ENCODE measurements at places on chromosomes 12 and 14. TPM values are rescaled to one million over a fixed set of nuclear protein-coding genes. Genes with fewer than 3 reads are reported as not detected.

The MAP1LC3B2 gene
- total RNA-seq = 1.2 TPM

The KCNK13 gene
- total RNA-seq = not detected

The CLECL1 gene
- 7.4 TPM for total RNA-seq

The KLHDC1 gene
- total RNA-seq = 1.4 TPM

The OTOGL gene
- not detected for total RNA-seq

The KRT84 gene
- not detected for total RNA-seq

The MANSC1 gene
- 1.9 TPM for total RNA-seq

The TAS2R46 gene
- total RNA-seq = 0.55 TPM

DNA sequence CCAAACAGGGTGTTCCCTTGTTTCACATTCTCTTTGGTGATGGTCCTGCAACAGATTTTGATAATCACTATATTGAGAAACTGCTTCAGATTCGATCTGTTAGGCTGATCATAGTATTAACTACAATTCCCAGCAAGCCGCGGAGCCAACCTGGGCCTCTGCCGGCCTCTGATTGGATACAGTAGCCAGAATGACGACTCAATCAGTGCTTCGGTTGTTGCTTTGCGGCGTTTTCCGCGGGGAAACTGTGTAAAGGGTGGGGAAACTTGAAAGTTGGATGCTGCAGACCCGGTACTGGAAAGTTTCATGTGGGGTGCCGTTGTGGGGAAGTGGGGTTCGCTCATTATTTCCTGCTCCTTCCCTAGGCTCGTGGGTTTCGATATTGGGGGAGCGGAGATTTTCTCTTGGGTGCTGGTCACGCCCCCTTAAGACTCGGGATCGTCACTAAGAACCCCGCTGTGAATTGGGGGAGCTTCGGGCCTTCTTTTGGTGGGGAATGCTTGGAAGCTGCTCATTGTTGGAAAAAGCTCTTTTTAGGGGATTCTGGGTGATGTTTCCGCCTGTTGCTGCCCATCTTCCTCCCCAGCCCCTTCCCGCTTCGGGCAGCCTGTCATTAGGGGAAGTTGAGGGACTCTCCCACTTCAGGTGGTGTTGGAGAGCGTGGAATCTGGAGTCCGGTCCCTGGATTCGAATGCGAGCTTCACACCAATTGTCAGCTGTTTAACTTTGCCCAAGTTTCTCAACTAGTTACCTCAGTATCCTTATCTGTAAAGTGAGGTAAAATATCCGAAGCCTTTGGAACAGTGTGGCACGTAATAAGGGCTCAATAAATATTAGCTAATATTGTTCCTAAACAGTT, at the start of gene RAD51B:
TSS of gene RAD51B (plus strand) at position 217 of the 859 bp plus-strand sequence.
- DNase-seq = peak; percentile 92

DNA sequence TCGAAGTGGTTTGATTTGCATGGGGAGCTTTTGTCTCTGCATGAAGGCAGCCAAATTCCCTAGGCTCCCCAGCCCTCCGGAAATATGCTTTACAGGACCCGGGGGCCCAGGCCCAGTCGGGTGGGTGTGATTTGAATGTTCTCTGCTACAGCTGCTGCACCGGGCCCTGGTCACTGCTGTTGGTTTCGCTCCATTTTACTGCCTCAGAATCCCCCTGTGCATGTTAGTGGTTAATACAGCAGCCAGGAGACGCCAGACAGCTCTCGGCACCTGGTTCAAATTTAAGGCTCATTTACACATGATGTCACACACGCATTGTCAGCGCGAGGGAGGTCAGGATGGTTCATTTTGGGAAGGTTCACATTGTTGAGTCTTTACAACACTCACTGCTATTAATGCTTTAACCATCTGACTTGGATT, 99.6 kb downstream of the SLC38A6 start:
- no peak for DNase-seq

DNA sequence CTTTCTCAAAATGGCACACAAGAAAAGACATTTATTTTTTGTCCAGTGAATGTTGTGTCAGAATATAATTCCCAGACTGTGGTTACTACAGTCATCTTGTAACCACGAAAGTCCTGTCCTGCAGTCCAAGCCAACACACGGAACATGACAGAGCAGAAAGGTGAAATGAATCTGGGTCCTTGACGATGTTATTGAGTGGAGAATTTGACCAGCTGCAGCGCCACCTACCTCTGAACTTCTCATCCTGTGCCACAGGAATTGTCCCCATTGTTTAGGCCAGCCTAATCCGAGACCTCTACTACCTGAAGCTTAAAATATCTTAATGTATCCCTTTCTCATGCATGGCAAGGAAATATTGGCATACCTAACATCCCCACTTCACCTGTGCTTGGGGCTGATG, 64.1 kb upstream of the OTX2 start:
- peak; percentile 9 for DNase-seq

- DNase-seq = no peak
Measured at GRCh38 chr14:71714225-71714624, 218.0 kb upstream of the RGS6 start.

GRCh38 chr14:78405079-78405856, 235.1 kb downstream of the NRXN3 start:
- no peak for DNase-seq

DNA sequence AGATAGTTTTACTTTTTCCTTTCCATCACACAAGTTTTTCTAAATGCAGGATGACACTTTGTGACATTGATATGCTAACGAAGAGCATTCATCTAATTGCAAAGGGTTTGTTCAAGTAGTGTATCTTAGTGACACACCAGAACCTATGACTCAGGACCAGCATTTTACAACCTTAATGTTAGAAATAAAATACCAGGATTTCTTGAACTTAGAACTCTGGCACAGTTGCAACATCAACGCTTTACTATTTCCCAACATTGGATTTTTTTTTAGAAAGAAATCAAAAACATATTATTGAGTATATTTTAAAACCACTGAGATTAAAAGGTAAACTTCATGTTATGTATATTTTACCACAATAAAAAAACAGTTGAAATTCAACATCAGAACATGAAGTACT, 17.9 kb upstream of the PLEKHG6 start:
- no peak for DNase-seq

GRCh38 chr12:128863957-128864356, 10.7 kb downstream of the GLT1D1 start:
- DNase-seq = no peak

DNA sequence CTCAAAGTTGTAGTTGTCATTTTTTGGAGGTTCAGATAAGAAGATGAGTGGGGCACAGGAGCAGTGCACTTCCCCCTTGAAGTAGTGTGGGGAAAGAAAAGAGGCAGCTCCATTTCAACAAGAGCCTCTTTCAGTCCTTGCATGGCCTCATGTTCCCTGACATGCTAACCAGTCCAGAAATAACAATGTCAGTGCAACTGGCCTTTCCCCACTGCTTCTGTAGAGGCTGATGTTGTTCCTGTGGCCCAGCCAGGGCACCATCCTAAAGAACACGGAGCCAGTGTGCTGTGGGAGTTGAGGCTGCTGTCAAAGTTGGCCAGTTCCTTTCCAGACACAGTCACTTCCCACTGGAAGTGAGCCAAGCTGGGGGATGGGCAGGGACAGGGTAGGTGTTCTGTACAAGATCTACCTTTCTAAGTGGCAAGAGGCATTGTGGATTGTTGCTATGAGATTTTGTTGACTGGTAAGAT, 77.7 kb upstream of the SLC38A2 start:
- no peak for DNase-seq

GRCh38 chr14:93368996-93369712, 22.2 kb downstream of the COX8C start:
- no peak for DNase-seq

DNA sequence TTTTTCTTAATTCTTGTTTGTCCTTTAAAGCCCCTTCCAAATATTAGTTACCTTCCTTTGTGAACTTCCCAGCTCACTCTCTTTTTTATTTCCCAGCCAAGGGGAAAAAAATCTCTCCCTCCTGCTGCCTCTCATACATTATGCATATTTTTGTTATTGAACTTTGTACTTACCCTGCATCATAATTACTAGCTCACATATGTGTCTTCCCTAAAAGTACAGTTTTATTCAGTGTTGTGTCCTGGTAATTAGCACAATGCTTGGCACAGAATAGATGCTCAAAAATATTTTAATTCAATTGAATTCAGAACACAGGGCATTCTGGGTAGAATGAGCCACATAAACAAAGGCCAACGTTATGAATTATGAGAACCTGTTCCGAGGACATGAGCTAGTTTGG, 91.9 kb downstream of the SCN8A start:
- DNase-seq = no peak

- DNase-seq = no peak
Measured at GRCh38 chr12:75437564-75437963, 43.0 kb upstream of the GLIPR1 start.

DNA sequence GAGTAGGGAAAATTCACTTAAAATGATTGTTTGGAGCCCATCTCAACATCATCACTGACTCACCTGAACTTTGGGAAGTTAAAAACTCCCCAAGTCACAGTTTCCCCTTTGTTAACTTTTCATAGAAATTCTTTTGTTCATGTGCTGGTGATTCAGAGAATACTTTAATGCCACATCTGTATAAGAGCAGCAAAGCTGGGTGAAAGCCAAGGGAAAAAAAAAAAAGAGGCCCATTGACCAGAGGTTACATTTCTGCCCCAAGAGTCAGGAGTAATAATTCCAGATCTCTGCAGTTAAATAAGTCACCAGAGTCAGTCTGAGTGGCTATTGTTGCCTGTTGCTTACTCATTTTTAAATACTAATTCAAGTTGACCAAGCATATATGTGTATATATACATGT, 136.4 kb upstream of the LGR5 start:
- no peak for DNase-seq

GRCh38 chr14:90693413-90693812, 122.8 kb downstream of the TTC7B start:
- DNase-seq = no peak

- DNase-seq = no peak
Measured at GRCh38 chr12:106389151-106389550, 31.6 kb downstream of the POLR3B start.

- no peak for DNase-seq
Measured at GRCh38 chr14:105100910-105101309, 35.7 kb upstream of the GPR132 start.

DNA sequence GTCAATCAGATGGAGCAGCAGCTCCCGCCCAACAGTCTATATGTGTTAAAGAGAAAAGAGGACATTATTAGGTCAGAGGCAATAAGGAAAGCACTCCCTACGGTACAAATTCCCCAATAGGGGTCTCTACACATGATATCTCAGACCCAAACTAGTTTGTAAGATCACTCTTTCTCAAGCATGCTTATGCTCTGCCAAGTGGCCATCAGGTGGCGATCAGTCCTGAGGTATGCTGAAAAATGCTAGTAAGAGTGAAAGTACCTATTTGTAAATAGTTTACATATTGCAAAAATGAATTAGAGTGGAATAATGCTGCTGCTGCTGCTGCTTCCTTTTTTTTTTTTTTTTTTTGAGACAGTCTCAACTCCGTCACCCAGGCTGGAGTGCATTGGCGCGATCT, 61.0 kb downstream of the CPM start:
- DNase-seq = peak; percentile 44

- DNase-seq = peak; percentile 81
Measured at GRCh38 chr14:23094666-23095195, at the start of gene ACIN1. ACIN1 (minus strand) TSS chr14:23095136; CDS start chr14:23095112, 24 bp downstream.

GRCh38 chr12:128818065-128819022, 5.4 kb downstream of the SLC15A4 start:
- DNase-seq = no peak

- no peak for DNase-seq
Measured at GRCh38 chr14:63371033-63371432, 52.3 kb upstream of the GPHB5 start.

DNA sequence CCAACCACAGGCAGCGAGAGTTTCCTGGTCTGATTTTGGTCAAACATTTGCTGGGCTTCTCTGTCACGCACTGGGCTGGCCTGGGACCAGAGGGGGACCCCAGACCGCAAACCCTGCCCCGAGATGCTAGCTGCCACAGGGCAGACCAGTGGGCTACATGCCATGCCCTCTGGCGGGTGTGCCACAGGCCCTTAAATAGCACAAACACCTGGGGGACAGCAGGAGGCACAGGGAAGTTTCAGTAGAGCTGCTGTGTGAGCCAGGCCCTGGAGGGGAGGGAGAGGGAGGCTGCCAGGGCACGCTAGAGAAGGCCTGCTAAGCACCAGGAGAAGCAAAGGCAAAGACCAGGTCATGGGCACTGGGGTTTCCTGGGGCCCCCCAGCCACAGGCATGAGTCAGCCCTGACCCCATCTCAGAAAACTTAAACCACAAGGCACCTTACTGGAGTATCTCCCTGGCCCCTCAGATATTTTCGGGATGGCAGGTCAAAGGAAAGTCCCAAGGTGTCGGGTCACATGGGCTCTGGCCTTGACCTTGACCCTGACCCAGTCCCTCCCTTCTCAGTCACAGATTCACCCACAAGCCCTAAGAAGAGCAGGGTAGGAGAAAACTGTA, 29.2 kb downstream of the ITPK1 start:
- DNase-seq = peak; percentile 16

DNA sequence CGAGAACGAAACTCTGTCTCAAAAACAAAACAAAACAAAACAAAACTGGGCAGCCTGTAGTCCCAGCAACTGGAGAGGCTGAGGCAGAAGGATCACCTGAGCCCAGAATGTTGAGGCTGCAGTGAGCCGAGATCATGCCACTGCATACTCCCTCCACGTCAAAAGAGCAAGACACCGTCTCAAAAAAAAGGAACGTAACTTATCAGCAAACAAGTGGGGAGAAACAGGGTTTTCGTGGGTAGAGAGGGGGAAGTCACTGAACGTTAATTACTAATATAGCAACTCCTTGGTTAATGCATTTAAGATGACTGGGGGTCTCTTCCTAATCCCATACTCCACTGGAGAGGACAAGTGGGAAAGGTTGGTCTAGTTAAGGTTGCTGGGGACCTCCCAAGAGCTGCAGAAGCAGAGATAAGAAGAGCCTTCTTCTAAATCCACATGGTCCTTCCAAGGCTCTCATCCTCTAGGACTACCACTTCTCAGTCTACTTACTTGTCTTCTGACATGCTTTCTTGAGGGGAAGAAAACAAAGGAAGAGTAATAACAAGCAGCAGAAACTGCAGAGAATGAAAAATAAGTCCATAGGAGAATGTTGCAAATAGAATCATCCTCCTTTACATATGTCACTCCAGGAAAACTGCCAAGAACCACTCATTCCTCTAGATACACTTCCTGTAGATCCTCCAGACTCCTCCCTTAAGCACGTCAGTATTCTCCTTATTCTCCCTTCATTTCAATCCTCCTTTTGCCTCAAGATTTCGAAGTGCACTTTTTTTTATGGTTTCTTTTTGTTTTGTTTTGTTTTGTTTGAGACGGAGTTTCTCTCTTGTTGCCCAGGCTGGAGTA, 5.8 kb downstream of the NUMB start:
- DNase-seq = no peak

GRCh38 chr12:67804168-67804567, 155.6 kb downstream of the DYRK2 start:
- peak; percentile 80 for DNase-seq

GRCh38 chr14:45705940-45706534, 453.0 kb upstream of the MIS18BP1 start:
- no peak for DNase-seq

GRCh38 chr12:121783766-121784165, 9.7 kb downstream of the RHOF start:
- peak; percentile 48 for DNase-seq

GRCh38 chr14:31746326-31746725, 185.1 kb downstream of the NUBPL start:
- no peak for DNase-seq

- no peak for DNase-seq
Measured at GRCh38 chr14:54498579-54498978, 9.8 kb upstream of the GMFB start.
